Esophagus squamous epithelium (tissue), 5 donors: ENCODE measurements at places on chromosomes 5 and 9.

DNA sequence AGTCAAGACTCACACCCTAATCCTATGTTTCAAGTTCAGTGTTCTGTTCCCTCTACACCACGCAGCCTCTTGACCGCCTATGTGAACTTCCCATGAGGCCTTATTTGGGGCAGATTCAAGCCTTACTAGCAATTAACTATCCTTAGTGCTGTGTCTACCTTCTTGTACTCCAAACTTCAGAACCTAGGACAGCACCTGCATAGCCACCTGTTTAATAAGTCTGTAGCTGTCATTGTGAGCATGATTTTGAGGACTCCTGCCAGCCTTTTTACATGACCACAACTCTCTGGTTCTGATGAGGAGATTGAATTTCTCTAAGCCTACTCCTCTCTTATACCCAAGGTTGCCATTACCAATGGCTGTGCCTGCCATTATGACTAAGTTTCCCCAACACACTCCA, 50.8 kb upstream of the PCSK1 start:
- no peak for DNase-seq

- no peak for DNase-seq
Observed at GRCh38 chr5:122943050-122943698, 93.4 kb downstream of the PPIC start.

DNA sequence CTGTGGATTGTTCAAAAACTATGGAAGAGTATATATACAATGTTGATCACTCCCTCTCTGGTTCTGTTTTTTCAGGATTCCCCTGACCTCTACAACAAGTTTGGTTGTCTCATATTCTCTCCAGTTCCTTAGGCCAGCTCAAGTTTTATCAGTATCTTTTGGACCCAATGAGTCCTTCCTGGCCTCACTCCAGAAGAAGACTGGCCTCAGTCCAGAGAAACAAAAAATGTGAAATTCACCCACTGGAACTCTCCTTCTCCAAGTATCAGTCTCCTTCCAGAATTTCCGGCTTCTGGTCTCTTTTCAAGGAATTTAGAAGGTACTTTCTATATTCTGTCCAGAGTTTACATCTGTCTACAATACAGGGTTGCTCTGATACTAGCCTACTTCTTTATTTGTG, 537.8 kb upstream of the FTMT start:
- no peak for DNase-seq

- DNase-seq = no peak
Observed at GRCh38 chr5:5497152-5497788, 74.8 kb downstream of the ICE1 start.

GRCh38 chr9:68912561-68912960, 101.4 kb downstream of the PRKACG start:
- DNase-seq = no peak

DNA sequence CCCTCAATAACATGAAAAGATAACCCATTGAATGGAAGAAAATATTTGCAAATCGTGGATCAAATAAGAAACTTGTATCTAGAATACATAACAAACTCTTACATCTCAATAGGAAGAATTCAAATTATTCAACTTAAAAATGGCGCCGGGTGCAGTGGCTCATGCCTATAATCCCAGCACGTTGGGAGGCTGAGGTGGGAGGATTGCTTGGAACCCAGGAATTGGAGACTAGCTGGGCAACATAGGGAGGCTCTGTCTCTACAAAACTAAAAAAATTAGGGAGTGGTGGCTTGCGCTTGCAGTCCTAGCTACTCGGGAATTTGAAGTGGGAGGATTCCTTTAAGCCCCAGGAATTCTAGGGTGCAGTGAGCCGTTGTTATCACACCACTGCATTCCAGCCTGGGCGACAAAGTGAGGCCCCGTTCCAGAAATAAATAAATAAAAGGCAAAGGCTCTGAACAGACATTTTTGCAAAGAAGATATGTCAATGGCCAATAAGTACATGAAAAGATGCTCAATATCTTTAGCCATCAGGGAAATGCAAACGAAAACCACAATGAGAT, 21.5 kb upstream of the TBC1D2 start:
- no peak for DNase-seq

GRCh38 chr5:179297026-179297425, 48.2 kb downstream of the ADAMTS2 start:
- no peak for DNase-seq

DNA sequence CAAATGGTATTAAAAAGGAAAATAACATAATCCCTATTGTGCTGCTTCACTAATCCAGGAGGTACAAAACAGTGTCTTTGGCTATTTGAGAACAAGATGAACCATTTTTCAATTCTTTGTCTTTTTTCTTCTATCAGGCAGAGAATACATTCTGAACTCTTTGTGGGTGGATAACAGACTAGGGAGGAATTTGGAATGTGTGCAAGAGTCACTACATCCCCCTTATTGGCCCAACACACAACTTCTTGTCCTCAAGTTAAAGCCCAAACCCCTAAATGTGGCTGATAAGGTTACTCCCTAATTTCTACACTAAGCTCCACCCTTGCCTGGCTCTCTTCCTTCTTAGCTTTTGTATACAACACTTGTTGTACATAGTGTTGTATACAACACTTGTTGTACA, 342.7 kb upstream of the RFX3 start:
- DNase-seq = no peak

GRCh38 chr5:51479840-51480239, 96.6 kb downstream of the ISL1 start:
- no peak for DNase-seq

DNA sequence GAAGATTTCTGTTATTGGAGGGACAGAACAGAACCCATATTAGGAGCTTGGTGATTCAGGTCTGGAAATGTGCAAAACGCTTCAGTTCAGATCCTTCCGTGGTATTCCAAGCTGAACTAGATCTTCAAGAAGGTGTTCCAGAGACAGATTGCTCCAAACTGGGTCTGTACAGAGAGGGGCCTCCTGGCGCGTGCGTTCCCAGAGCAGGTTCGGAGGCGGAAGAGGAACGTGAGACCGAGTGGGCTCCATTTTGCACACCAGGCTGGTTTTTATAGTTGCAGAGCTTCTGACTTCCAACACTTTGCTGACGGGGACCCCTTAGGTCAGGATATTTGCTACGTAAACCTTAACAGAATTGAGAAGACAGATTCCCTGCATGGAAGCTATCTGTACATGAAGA, 16.7 kb upstream of the RPL26L1 start:
- DNase-seq = no peak

GRCh38 chr5:130937046-130937445, 228.0 kb downstream of the HINT1 start:
- DNase-seq = no peak

GRCh38 chr9:83503866-83504265, 34.3 kb downstream of the FRMD3 start:
- DNase-seq = no peak

GRCh38 chr9:86983620-86984259, 36.4 kb upstream of the GAS1 start:
- no peak for DNase-seq

- no peak for DNase-seq
Observed at GRCh38 chr5:50365426-50366251, 75.4 kb downstream of the EMB start.

DNA sequence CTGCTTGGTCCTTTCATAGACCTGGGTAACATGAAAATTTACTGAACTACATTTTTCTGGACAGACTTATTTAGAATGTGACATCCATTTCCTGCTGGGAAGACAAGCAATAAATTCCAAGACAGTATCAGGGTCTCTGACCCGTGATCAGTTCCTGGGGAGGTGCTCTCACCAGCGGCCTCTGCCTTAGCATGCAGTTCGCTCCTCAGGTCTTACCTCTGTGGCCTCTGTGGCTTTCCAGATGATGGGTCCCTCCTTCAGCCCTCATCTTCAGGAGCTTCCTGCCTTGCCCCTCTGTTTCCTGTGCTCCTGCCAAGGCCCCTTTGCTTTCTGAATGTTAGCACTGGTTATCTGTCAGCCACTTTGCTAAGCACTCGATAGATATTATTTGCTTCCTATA, 66.4 kb downstream of the CMYA5 start:
- DNase-seq = no peak

GRCh38 chr9:94563548-94563947, 8.7 kb downstream of the PCAT7 start:
- DNase-seq = no peak

- DNase-seq = no peak
Observed at GRCh38 chr9:73079326-73079725, 72.3 kb upstream of the ANXA1 start.

DNA sequence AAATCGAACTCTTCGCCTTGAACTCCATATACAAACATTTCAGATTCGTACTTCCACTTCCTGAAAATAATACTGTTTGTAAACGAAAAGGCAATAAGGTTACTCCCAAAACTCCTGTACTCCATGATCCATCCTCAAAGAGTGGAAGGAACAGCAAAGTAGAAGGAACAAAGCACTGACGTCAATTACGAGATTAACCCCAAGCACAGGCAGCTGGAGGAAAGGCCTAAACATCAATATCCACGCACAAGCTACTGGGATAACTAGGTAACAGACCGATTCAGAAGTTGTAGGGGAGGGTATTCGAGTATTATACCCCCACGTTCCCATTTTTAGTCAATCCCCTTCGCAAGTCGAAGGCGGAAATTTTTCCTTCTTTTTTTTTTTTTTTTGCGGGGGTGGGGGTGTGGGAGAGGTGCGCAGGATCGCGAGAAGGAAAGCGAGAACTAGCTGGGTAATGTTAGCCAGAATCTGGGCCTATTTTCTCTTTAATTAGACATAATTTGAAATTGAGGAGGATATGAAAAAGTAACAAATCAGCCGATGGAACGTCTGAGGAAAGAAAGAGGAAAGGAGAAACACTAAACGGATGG, 909 bp downstream of the AFF4 start:
- no peak for DNase-seq

- DNase-seq = no peak
Observed at GRCh38 chr9:6566409-6567139, 79.0 kb downstream of the GLDC start.

GRCh38 chr5:175353926-175354325, 90.1 kb downstream of the DRD1 start:
- DNase-seq = no peak

GRCh38 chr9:98867429-98868168, 60.1 kb downstream of the GALNT12 start:
- no peak for DNase-seq

DNA sequence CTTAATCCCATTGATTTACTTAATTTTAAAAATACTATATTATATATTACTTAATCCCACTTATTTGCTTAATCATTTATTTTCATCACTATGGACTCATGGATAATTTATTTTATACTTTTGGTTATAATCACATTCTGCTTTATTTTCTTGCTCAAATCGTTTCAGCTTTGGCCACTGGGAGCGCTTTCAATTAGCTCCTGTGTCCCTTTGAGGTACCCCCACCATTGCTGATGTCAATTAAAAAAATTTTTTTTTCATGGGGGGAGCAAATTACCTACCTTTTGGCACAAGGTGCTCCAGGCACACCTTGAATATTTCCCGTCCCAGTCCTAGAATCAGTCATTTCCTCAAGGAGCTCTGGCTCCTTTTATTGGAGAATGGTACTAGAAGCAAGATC, 1.4 kb upstream of the TRIO start:
- no peak for DNase-seq

GRCh38 chr5:1515921-1516571, 7.7 kb downstream of the LPCAT1 start:
- DNase-seq = no peak

GRCh38 chr9:114272739-114273431, 50.0 kb upstream of the ORM1 start:
- no peak for DNase-seq

- no peak for DNase-seq
Observed at GRCh38 chr5:158464383-158464782, 605.4 kb upstream of the CLINT1 start.

DNA sequence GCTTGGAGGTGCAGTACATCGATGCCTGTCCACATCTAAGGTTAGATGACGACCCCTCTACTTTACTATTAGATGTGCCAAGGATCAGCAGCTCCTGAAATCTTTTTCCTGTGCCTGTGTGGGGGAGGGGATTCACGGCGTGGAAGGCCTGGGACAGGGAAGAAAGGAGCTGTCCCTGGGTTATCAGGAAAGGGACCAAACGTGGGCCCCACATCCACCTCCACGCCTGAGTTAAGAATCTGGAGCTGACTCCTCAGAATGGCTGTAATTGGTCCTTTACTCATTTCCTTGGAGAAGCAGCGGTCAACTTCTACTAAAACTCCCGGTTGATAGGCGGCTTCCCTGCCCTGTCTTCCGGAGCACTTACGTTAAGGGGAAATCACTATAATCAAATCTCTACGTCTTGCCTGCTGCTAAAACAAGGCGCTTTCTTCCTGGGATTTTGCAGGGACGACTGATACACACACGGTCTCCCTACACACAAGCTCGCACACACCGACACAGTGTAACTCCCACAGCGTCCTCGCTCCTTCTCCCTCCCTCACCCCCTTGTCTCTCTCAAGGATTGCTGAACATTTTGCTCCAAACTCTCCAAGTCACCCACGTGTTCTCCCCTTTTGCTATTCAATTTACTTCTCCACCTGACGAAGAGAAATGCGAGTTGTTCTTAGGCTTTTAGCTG, 1.4 kb downstream of the PDE4D start:
- DNase-seq = no peak
